ENCODE measurements at places on chromosomes 7 and 10.

GRCh38 chr10:102131286-102132170, 1.3 kb upstream of the PPRC1 start:
- DNase-seq = no peak

- no peak for DNase-seq
Observed at GRCh38 chr7:64758151-64758550, 36.1 kb upstream of the ZNF138 start.

DNA sequence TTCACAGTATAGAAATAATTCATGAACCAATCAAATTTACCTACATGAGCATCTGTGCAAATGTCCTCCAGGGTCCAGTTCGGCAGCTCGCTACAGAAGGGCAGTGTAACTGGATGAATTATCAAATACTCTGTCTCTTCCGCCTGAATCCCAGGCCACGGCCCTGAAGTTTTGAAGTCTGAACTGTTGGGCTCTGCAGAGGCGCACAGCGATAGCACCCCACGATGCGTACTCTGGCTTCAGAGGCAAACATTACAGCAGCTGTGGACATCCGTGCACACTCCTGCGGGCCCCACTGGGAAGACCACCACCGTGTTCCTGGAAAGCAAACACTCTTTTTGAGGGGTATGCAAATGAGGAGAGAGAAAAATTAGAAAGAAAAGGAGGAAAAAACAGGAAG, 259.8 kb upstream of the TCERG1L start:
- no peak for DNase-seq

DNA sequence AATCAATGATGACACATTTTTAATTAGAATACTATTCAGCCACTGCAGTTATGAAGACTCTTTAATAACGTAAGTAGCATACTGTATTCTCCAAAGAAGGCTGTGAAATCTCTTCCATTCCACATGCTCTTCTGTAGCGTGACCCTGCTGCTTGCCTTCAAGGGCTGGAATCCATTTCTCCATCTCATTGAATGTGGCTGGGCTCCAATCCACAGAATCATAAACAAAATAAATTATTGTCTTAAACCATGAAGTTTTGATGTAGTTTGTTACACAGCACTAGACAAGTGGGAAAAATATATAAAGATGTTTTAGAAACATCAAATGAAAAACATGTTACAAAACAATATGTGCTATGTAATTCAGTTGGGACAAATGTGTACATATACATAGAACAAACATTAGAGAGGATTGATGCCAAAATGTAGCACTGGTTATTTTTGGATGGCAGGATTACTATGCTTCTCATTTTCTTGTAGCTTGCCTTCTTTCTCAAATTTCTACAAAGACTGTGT, 410.8 kb upstream of the PODXL start:
- no peak for DNase-seq

- peak; percentile 26 for DNase-seq
Observed at GRCh38 chr7:157432541-157432956, 95.7 kb downstream of the DNAJB6 start.
